ENCODE measurements at places on chromosomes 3 and 15.

DNA sequence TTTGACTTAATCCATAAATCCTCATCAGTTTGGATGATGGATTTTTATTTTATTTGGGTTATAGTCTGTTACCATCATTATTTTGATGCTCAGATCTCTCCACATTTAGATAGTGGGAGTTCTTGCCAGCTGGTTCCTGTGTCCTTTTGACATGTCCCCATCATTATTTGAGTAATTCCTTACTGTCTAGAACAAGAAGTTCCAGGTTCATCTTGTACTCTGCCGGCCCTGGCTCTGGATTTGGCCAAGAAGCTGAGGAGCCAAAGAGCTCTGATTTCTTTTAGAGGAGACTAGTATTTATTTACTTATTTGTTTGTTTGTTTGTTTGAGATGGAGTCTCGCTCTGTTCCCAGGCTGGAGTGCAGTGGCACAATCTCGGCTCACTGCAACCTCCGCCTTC lies 54.3 kb downstream of the PTPRG start:
- no peak for DNase-seq

DNA sequence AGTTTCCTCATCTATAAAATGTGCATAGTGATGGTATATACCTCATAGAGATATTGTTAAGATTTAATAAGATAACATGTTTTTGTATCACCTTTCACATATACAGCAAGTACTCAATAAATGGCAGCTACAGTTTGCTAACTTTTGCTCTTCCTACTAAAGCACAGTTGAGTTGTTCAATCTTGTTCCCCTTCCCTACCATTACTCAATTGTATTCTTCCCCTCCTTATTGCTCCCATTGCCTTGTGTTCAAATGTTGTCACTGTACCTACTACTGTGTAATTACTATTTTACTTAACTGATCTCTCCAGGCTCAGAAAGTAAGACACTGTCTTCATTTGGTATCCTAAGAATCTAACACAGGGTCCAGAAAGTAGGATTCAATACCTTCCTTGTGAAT lies 5.5 kb downstream of the CD47 start:
- no peak for DNase-seq

GRCh38 chr3:167456157-167456799 lies 17.6 kb downstream of the SERPINI2 start:
- DNase-seq: no peak

- DNase-seq: no peak
Observed at GRCh38 chr15:52329987-52330386, 34.4 kb upstream of the MYO5C start.

GRCh38 chr15:100627789-100628395 lies 25.5 kb downstream of the ASB7 start:
- DNase-seq: peak; percentile 48

- no peak for DNase-seq
Observed at GRCh38 chr3:190369668-190370295, 18.2 kb upstream of the CLDN16 start.

- DNase-seq: no peak
Observed at GRCh38 chr15:83283138-83283812, 1.2 kb downstream of the BNC1 start.

DNA sequence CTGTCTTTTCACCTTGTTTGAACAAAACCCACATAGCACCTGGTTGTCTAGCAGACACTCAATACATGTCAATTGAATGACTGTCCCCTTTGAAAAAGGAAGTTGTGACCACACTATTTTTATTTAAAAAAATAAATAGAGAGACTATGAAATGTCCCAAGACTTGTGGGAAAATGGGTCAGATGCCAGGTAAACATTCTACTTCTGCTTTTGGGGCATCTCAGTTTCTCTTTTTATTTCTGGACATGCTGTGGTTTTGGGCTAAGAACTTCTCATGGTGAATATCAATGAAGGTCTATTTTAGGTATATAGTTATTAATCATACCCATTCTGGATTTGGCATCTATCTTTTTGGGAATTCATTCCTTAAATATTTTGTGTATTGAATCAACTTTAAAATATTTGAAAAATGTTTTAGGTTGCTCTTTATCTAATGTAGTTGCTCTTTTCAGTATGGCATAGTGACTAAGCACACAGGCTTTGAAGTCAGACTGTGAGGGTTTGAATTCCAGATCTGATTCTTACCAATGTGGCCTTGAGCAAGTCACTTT lies 4.4 kb downstream of the TMEM45A start:
- no peak for DNase-seq

GRCh38 chr15:25525741-25526140 lies 86.9 kb upstream of the UBE3A start:
- DNase-seq: no peak

DNA sequence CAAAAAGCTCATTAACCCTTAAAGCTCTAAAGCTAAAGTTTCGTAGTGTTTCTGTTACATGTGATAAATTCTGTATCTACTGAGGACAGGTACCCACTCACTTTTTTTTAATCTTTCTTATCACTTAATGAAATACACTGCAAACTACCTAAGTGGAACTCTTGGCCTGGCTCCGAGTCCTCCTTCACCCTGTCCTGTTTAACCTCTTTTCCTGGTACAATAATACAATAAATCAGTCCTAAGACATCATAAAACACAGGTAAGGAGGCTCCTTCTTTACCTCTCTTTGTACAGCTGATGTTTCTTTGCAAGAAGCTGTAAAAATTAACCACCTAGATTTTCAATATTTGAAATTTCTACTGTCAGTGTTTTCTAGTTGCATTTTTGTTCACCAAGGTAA lies 15.8 kb downstream of the SEMA6D start:
- DNase-seq: no peak

GRCh38 chr3:189897406-189897805 lies 223.3 kb downstream of the P3H2 start:
- no peak for DNase-seq

GRCh38 chr15:51328926-51329325 lies 9.5 kb downstream of the CYP19A1 start:
- DNase-seq: no peak

- DNase-seq: no peak
Observed at GRCh38 chr3:99128235-99128634, 226.7 kb upstream of the DCBLD2 start.

DNA sequence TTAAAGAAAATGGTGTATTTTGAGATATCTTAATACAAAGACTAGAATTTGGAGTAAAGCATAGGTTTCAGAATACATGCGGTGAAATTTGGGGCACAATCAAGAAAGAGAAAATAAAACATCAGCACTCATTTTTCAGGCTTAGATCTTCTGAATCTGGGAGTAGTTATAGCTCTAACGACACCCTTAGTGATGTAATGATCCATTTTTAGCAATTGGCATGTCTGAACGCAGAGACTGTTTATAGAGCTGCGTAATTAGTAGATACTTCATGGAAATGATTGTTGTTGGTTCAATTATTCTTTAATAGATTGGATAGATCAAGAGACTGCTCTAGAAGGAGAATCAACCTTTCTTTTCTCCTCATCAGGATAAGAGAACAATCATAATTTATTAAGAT lies 47.5 kb upstream of the SNRK start:
- no peak for DNase-seq

- DNase-seq: no peak
Observed at GRCh38 chr15:47395076-47395475, 322.2 kb upstream of the SEMA6D start.

Measured in activated naive CD8-positive, alpha-beta T cell treated with anti-CD3 and anti-CD28 coated beads for 36 hours (primary cell).